ENCODE measurements at places on chromosomes 16 and 17.
A peak's percentile ranks its signal among the peaks of the same experiment; 100 is the strongest.

GRCh38 chr16:53768167-53768566, 64.2 kb downstream of the FTO start:
- DNase-seq: no peak

GRCh38 chr17:81608605-81609004, 28.3 kb downstream of the NPLOC4 start:
- no peak for DNase-seq

DNA sequence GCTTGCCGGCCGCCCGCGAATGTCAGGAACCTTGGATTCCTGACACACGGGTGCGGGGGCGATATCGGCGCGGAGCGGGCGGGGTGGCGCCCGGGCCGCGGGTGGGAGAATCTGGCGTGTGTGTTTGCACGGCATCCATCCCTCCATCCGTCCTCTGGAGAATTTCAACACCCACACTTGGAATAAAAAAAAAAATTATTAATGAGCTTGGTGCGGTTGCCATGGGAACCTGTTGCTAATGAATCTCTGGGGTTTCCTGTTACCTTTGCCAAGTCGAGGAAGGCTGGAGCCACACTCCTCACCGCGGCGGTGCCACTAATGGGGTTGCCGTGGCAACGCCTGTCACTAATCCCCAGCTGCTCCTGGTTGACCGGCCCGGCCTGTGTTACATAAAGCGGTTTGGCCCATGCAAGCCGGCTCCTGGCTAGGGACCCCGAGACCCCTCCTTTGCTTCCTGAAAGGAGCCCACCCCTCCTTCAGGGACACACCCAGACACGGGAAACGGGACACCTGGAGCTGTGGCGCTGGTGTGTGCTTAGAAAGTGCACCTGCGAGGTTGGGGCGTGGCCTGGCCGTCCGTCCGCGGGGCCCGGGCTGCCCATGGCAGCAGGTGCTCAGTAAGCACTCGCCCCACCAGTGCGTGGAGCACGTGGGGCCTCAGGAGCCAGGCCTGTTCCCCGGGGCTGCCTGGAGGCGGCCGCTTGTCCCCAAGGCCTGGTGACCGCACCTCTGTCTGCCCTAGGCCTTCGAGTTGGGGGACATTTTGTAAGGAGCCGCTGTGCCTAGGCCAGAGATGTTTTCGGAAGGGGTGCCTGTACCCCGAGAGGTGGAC, 14.6 kb downstream of the CACNA1H start:
- no peak for DNase-seq

- DNase-seq: no peak
Measured at GRCh38 chr16:67093098-67093726, 16.5 kb upstream of the PHAF1 start.

- DNase-seq: no peak
Measured at GRCh38 chr16:14492614-14493013, 137.4 kb downstream of the PARN start.

GRCh38 chr17:7977805-7978204, 24.6 kb upstream of the GUCY2D start:
- DNase-seq: no peak

DNA sequence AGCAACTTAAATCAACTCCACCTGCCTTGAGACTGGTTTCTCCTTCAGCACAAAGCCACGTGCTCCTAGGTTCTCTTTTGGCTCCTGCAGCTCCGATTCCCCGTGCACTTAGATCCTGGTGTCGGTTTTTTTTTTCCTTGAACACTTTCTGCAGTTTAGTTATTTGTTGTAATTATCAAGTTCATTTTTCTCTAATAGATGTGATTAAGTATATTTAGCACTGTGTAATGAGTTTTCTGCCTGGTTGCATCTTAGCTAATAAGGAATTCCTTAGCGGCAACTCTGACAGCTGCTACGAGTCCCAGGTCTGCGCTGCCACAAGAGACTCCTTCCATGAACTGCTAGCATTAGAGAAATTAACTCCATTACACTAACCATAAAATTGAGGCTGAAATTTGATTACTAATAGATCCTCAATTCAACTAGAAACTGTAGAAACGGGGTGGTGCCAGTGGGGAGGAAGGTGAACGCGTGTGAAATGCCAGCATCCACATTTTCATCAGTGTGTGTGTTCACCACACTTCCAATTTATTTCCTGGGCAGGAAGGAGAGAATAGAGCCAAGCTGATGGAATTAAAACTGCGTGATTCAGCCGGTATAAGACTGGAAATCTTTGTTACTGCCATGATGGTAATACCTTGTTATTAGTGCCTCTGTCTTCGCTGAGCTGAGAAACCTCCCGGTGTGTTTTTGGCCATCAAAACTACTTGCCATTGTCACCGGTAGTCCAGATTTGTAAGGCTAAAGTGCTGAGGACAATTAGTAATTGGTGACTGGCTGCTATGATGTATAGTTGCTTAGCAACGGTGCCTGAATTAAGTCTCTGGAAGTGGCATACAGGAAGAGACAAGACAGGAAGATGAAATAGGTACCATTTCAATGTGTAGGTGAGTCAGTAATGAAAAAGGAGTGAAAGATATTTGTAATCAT, 232.4 kb downstream of the IRX3 start:
- no peak for DNase-seq

GRCh38 chr17:29571486-29571882, 3.0 kb downstream of the TP53I13 start:
- DNase-seq: no peak

- DNase-seq: no peak
Measured at GRCh38 chr16:46629331-46630219, 8.4 kb upstream of the SHCBP1 start.

- DNase-seq: peak; percentile 67
Measured at GRCh38 chr17:44086364-44087311, 16.1 kb downstream of the G6PC3 start.

GRCh38 chr16:80656711-80657150, 115.9 kb downstream of the DYNLRB2 start:
- DNase-seq: no peak

DNA sequence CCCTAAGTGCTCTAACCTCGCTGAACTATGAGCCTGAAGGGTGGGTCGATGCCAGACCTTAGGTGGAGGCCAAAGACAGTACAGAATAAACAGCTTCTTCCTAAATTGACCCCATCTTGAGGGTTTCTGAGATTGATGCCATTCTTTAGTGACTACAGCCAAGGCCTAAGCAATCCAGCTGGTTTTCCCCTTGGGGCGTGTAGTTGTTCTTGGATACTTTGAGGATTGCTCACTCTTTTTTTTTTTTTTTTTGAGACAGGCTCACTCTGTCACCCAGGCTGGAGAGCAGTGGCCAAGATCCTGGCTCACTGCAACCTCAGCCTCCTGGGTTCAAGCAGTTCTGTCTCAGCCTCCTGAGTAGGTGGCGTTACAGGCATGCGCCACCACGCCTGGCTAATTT, 2.0 kb downstream of the OVCA2 start:
- no peak for DNase-seq

DNA sequence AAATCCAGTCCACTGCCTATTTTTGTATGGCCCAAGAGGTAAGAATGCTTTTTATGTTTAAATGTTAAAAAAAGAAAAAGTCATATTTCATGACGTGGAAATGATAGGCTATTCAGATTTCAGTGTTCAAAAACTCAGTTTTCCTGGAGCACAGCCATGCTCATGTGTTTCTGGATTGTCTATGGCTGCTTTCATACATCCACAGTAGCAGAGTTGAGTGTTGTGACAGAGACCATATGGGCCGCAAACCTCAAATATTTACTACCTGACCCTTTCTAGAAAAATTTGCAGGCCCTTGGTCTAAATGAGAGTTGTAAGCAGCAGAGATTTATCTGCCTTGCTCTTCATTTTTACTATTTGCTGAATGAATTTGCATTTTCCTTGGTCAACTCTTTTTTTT, 264.1 kb downstream of the CBLN1 start:
- no peak for DNase-seq

DNA sequence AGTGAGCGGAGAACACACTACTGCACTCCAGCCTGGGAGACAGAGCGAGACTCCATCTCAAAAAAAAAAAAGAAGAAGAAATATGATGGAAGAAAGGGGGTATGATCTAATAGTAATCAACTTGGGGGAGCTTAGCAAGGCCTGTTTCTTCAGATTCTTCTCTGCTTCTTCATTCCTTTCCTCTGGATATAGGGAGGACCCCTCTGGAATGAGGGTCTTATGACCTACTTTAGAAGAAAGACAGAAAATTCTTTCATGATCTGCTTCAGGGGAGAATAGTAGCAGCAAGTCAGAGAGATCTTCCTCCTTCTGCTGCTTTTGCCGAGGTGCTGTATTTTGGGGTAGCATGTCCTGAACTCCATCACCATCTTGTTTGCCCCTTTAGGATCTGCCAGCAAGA, 44.9 kb upstream of the ETV4 start:
- DNase-seq: no peak

DNA sequence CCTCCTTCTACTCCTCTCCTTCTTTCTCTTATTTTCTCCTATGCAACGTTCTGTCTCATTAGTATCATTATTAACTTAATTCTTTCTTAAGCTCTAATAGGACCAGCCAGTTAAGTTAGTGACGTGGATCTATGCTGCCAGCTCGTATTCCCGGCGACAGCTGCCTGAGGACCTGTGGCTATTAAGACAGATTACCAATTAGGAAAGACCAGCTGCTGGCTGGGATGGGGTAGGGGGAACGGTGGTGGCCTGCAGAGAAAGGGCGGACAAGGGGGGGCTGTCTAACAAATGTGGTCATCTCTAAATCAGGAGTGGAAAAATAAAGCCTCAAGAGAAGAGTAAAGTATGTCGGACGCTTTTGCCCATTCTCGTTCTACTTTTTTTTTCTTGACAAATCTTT, 770 bp upstream of the MYH3 start:
- no peak for DNase-seq

DNA sequence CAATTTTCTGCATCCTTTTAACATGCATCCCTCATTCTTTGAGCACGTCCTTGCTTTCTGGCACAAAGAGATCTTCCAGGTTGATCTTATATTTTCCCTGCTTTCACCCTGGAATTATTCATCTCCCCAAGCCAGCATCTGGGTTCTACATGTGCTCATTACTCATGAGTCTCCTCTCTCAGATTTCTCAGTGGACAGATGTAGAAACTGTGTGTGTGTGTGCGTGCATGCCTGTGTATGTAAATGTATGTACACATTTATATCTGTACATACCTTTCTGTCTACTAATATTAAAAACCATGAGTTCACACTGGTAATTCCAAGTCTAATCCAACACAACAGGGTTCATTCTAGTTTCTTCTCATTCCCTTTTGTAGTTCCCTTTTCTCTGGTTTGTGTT, 41.9 kb upstream of the NSRP1 start:
- no peak for DNase-seq

DNA sequence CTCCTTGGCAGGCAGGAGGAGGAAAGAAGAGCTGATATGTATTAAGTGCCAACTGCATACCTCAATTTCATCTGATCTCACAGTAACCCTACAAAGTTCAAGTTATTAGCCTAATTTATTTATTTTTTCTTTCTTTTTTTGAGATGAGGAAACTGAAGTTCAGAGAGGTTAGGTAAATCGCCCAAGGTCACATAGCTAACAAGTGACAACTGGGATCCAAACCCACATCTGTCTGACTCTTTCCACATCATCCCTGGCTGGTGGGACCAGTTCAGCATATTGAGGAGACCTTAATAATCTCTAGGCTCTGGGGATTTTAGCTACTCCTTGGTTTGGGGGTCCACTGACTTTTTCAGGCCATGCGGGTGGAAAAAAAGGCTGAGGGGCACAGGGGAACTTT, 60.9 kb downstream of the CYB5B start:
- DNase-seq: no peak

GRCh38 chr17:50635982-50636803, 1.5 kb downstream of the ABCC3 start:
- DNase-seq: no peak

DNA sequence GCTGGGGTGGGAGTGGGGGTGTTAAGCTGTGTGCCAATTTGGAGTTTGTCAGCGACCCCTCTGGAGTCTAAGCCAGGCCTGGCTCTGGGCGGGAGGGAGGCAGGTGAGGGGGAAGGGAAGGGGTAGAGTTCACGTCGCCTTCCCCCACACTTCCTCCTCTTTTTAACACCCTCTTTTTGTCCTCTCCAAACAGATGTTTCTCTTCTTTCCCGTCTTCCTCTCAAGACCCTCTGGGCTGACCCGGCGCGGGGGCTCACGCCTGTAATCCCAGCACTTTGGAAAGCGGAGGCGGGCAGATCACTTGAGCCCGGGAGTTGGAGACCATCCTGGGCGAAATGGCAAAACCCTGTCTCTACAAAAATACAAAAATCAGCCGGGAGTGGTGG, 3.3 kb downstream of the HOXB1 start:
- DNase-seq: no peak

DNA sequence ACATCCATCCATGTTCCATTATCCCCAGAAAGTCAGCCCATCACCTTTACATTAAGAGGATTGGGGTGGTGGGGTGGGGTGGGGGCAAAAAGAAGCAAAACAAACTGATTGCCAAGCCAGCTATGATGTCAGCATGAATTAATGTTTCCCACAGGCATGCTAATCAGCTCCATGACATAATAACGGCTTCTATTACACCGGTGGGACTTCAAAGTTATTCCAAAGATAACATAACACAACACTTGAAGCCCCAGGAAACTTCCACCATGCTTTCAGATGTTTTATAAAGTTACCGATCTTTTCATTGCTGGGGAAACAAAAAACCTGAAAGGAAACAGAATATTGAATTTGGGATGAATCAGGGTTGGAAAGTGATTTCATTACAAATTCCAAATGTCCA, 155.9 kb upstream of the IRX5 start:
- DNase-seq: no peak

DNA sequence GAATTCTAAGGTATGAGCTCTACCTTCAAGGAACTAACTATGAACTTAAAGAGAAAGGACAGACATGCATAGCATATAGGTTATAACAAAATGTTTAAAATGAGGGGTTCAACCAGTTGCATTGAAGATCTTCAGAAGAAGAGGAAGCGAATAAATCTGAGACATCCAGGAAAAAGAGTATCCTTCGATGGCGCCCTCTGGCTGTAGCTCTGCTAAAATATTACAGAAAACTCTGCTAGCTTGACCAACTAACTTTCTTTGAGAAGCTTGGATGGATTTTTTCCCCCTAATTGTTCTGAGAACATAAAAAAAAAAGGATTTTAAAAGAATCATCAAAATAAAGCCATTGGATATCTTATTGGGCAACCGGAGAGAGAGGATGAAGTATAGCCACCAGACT, 659.9 kb upstream of the SOX9 start:
- no peak for DNase-seq

- no peak for DNase-seq
Measured at GRCh38 chr16:22946433-22946832, 132.5 kb downstream of the HS3ST2 start.

Data from activated CD8-positive, alpha-beta memory T cell treated with anti-CD3 and anti-CD28 coated beads for 4 hours (primary cell).